ENCODE measurements at places on chromosomes 3 and 15. TPM values are rescaled to one million over a fixed set of nuclear protein-coding genes. Genes with fewer than 3 reads are reported as not detected.

- DNase-seq, result no peak
These were observed 124.4 kb downstream of the ANO10 start for GRCh38 chr3:43497422-43497821.

The RBPMS2 gene
- total RNA-seq, result 215 TPM

DNA sequence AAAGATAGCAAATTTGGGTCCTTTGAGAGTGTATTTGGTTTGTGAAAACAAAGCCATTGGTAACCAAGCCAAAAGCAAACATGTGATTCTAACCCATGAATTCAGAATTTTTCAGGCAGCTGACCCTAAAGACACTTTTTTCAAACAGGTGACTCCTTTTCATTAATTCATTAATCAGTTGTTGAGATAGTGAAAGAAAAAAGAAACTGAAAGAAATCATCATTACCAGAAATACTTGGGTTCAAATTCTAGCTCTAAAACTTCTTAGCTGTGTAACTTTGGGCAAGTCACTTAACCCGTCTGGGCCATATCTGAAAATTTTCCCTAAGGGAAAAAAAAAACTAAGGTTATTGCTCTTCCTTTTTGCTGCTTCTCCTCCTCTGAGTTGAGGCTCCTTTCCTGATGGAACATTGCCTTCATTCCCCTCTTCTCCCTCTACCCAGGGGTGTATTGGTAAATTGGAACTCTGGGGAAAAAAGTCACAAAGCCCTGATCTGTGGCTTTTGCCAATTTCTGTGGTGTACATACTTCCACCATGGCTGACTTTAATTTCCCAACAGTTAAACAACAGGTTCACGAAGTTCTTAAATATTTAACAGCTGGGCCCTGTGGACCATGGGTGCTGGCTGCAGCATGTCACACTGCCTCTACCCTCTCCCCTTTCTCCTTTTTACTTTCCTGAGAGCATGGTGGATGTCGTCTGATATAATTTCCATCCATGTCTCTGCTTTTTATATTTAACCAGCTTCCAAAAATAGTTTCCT, 120.3 kb downstream of the ASB7 start:
- no peak for DNase-seq

GRCh38 chr3:126551839-126552687, 6.7 kb downstream of the C3orf22 start:
- DNase-seq, result no peak

DNA sequence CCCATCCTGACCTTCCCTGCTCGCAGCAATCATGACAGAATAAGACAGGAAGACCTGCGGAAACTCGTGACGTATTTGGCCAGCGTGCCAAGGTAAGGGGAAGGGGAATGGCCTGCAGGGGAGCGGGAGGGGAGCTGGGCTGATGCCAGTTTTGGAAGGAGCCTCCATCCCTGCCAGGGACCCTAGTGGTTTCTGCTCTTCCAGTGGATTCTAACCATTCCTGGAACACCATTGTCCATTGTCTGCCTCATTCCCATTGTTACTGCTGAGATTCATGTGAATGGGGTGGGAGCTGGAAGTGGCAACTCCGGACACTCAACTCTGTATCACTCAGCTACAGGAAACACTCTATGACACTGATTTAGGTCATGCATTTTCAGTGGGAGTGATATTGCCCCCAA, 242.9 kb upstream of the ROPN1 start:
- peak; percentile 49 for DNase-seq

The DCP1A gene
- 16.3 TPM for total RNA-seq

The CSK gene
- 45.5 TPM for total RNA-seq
